ENCODE measurements at places on chromosomes 11 and 22.

DNA sequence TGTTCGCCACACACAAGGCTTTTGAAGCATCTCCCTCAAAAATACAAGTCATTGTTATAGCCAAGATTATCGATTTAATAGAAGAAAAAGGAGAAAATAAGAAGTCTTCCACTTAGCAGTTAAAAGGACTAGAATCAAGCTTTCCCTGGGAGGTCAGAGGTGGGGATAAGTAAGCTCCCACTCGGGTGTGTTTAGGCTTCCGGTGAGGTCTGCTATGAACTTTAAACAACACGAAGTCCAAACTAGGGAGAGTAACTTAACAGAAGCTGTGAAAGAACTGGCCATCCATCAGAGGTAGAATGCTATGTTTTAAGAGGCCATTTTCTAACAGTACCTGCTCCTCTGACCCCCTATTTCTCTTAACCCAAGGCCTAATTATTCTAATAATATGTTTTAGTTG lies 91.4 kb upstream of the APOA1 start:
- DNase-seq = no peak

DNA sequence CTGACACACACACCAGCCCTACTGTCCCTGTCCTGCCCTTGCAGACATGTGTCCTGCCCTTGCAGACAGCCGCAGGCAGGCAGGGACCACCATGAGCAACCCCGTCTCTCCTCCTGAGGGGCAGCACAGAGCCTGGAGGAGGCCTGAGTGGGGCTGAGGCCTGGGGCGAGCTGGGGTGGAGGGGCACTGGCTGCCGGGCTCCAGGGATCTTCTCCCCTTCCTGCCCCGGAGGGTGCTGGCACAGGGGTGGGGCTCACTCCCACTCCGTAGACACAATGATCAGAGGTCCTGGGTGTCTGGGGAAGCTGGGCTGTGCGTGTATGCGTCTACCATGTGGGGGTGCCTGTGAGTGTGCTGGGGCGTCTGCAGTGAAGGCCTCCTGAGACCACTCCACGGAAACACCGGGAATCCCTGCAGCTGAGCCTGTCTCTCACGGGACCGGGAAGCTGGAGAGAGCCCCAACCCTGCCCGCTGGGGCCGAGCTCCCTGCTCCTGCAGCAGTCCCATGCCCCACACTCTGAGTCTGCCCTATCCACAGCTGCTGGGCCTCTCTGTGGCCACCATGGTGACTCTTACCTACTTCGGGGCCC lies 588 bp downstream of the TSPAN32 start:
- DNase-seq = no peak

- DNase-seq = no peak
These were observed 40.0 kb downstream of the AMBRA1 start for GRCh38 chr11:46553814-46554212.

GRCh38 chr11:32343325-32344008 lies 91.9 kb downstream of the WT1 start:
- DNase-seq = no peak

DNA sequence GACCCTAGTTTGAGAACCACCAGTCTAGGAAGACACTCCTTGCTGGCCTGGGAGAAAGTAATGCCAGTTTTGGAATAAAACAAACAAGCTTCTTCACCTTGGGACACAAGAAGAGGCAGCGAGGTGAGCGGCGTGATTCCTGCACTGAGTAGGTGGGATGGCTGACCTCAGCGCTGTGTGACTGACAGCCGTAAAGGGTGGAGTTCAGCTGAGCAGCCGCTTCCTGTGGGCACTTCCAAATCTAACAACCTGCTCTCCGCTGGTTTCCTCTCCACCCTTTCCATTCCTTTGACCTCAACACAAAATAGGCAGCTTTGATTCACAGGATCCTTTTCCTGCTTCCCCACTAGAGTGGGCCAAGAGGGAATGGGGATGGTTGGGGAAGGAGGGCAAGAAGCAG lies 45.8 kb downstream of the PC start:
- no peak for DNase-seq

GRCh38 chr11:84256618-84257017 lies 970.5 kb upstream of the CCDC90B start:
- DNase-seq = no peak

DNA sequence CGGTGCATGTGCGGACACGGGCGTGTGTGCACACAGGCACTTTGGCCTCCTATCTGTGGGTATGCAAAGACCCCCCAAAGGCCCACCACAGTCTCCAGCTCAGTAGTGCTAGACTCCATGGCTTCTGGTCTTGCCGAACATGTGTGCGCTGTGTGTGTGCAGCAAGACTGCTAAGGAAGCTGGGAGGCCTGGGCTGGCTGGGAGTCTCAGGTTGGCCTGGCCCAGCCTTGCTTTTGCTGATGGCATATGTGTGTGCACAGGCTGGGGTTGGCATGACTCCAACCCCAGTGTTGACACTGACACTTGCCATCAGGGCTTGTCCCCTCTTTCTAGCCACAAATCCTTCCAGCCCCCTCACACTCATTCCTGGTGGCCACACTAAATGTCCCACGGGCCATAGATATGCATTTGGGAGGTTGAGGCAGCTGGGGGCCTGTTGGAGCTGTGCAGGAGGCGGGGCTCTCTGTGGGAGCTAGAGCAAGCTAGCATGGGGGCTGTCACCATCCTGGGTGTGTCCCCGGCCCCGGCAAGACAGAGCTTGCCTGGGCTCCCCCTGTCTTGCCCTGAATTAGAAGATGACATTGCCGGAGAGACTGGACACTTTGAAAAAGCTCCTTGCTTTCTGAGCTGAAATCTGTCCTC lies 60.9 kb upstream of the NECTIN1 start:
- DNase-seq = no peak

DNA sequence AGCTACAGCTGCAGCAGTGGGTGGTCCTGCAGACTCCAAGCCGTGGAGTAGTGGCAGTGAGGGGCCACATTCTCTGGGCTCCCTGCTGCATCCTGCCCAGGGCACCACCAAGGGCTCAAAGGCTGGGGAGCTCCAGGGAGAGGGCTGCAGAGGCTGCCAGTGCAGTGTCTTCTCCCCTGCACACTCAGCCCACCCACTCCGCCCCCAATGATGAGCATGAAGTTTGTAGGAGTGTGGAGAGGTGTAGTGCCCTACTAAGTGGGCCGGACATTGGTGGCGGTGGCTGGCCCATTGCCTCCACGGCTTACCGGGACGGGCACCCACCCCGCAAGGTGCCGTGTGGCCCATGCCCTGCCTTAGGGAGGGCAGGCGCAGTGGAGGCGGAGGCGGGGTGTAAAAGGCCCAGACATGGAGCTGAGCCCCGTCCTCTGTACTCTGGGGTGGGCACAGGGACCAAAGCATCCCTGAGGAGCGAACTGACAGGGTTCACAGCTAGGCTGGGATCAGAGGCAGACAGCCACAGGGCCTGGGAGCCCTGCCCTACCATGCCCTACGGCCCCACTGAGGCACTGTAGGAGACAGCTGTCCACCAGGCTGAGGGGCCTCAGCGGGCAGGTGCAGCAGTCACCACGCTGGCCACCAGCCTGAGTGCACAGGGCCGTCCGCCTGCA lies 18.9 kb downstream of the ARVCF start:
- no peak for DNase-seq

DNA sequence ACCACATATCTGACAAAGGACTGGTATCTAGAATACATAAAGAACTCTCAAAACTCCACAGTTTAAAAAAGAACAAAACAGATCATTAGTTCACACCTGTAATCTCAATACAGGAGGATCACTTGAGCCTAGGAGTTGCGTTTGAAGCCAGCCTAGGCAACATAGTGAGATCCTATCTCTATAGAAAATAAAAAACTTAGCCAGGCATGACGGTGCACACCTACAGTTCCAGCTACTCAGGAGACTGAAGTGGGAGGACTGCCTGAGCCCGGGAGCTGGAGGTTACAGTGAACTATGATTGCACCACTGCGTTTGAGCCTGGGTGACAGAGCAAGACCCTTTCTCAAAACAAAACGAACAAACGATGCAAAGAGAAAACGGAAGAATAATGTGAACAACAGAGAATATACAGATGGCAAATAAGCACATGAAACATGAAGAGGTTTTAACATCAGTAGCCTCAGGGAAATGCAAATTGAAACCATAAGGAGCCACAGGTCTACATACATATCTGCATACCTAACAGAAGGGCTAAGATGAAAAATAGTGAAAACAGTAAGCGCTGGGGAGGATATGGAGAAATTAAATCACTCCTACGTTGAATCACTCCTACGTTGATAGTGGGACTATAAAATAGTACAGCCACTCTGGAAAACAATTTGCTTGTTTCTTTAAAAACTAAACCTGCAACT lies 70.7 kb downstream of the DGCR2 start:
- no peak for DNase-seq

DNA sequence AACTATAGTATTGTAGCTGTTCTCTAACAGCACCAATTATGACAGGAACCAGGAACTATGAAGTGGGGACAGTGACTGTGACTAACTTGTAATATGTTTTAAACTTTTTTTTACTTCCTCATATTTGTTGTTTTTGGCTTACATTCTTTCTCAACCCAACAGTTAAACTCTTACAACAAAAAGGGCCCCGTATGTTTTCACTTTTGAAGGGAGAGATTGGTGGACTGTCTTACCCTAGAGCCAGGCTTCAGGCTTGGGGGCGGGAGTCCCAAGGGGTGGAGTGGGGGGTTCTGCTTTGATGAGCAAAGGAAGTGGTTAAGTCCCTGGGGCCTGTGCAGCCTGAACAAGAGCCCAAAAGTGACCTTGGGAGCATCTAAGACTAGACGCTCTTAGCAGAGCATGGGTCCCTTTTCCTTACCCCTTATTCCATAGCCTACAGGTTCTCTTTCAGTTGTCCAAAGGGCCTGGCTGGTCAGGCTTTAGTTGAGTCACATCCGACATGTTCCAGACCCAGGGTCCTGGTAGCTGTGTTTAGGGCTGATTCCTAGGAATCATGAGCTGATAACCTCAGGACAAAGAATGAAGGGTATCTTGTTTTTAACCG lies 38.8 kb downstream of the STIM1 start:
- no peak for DNase-seq

- DNase-seq = no peak
These were observed 14.4 kb downstream of the DCDC1 start for GRCh38 chr11:31355131-31355530.

DNA sequence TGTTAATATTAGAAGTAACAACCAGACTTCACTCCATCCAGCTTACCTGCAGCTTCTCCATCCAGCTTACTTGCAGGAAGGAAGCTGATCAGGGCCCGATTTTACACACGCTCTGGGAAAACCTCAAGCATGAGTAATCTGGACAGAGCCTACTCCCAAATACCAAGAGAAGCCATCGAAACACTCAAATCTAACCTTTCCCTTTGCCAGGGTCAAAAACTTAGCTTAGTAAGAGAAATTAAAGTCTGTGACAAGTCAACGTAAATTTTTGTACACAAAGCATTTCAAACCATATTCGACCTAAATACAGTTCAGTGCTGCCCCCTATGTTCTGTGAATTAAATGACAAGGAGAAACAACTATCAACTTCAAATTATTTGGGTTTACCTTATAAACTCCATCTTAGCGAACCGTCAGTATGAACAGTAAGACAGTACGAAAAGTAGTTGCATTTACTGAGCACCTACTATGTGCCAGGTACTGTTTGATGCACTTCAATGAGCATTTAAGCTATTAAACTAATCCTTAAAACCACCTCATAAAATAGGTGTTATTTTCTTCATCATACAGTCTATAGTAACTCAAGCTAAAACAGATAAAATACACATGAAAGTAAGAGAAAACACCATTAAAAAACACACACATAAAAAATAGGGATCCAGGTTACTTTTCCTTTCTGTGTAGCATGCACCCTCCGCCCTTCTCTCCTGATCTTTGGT lies 36.9 kb downstream of the ARFGAP3 start:
- no peak for DNase-seq

- DNase-seq = no peak
These were observed 24.8 kb downstream of the ACER3 start for GRCh38 chr11:76885390-76886097.

DNA sequence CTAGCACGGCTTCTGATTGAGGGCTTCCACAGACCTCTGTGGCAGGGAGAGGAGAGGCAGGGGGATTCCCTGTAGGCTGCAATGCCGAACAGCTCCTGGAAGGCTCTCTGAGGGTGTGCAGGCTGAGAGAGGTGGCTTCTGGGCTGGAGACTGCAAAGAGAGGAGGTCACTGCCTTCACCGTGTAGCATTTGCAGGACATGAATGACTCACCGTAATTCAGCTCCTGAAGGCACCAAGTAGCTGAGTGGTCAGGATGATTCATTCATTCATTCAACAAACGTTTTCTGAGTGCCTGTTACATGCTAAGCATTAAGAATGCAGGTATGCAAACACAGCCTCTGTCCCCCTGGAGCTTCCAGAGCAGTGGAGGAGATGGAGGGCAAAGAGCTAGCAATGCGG lies 18.0 kb upstream of the EIF3D start:
- DNase-seq = no peak

DNA sequence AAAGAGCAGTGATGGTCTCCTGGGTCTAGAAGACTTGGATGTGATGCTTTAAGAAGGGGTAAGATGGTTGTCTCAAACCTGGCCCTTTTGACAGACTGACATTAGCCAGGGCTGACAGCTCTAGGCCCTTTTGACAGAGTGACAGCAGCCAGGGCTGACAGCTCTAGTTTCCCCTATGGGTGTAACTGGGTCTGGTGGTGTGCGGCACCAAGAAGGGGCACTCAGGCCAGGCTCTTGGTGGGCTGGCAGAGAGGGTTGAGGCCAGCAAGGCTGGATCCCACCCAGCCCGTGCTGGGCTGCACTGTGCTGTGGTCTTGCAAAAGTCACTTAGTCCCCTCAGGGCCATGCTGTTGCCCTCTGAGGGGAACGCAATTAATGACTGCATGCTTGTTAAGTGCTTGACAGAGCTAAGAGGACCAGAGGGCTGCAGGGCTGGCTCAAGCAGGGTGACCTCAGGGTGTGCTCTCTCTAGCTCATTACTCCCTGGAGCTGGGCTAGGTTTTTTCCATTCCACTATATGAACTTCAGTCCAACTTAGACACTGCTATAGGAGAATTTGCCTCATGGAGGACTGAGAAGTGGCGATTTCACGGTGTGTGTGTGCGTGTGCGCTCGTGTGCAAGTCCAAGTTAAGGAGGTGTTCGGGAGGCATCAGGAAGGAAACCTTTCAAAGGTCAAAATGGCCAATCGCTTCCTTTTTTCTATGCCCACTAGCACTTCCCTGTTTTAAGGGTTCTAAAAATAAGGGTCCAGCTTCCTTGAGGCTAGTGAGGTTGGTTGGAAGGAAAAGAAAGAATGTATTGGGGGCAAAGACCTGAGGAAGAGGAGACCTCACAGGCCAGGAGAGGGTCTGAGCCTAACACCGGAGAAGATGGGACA lies 4.4 kb downstream of the UBASH3B start:
- no peak for DNase-seq

DNA sequence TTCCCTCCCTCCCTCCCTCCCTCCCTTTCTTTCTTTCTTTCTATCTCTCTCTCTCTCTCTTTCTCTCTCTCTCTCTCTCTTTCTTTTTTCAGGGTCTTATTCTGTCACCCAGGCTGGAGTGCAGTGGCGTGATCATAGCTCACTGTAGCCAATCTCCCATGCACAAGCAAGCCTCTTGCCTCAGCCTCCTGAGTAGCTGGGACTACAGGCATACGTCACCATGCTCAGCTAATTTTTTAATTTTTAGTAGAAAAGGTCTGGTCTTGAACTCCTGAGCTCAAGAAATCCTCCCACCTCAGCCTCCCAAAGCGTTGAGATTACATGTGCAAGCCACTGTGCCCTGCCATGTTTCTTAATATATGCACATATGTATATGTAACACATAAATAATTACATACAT lies 19.0 kb downstream of the TSKU start:
- DNase-seq = no peak

All from activated naive CD8-positive, alpha-beta T cell treated with anti-CD3 and anti-CD28 coated beads, Interleukin-2, amount 50 U/mL, for 16 hours (primary cell).